ENCODE measurements at places on chromosomes 6 and 20.
A peak's percentile ranks its signal among the peaks of the same experiment; 100 is the strongest.

DNA sequence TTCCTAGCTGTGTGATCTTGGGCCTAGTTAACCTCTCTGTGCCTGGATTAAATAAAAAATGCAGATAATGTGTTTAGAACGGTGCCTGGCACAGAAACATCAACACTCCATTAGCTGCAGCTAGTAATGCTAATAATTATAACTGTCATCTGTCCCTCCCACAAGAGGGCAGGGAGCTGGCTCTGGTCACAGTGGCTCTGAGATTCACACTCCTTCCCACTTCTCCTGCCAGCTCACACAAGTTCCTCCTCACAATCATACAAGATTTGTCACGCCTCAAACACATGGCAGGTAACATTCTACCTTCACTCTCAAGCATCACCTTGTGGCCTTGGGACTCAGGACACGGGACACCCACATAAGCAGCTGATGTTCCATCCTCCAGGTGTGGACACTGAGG is 2.4 kb downstream of the ADA start:
- peak; percentile 63 for DNase-seq

- no peak for DNase-seq
These were observed 124.0 kb upstream of the MAFB start for GRCh38 chr20:40813029-40813431.

DNA sequence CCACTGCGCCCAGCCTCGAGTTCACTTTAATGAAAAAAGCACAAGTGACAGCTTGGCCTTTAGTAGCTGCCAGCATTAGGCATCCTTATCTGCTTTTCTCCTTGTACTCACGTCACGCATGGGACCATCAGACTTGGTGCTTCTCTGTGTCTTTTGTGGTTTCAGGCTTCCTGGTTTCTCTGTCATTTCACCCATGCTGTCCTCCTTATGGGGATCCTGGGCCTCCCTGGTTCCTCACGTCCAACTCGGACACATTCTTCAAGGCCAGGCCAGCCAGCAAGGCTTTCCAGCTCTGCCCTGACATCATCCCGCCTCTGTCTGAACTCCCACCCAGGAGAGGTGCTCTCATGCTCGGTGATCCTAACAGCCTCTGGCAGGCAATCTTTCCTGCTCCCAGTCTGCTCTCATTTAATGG is 83.2 kb downstream of the TIAM2 start:
- DNase-seq: no peak

GRCh38 chr6:15877231-15877630 is 214.4 kb upstream of the DTNBP1 start:
- DNase-seq: peak; percentile 67

GRCh38 chr6:56570413-56571359 is 72.0 kb downstream of the DST start:
- peak; percentile 47 for DNase-seq

DNA sequence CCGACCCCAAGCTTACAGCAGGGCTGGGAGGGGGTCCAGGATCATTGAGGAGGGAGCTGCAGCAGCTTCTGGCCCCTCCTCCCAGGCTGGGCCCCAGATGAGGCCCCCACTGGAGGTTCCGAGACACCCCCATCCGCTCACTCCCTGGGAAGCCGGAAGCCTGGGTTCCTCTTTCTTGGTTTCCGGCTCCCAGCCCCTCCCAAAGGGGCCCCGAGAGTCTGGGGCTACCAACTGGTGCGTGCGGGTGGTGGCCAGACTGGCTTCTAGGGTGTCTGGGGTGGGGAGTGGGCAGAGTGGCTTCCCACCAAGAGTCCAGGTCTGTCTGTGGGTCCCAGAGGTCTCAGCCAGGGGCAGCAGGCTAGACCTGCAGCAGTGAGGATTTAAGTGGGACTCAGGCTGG is 2.2 kb downstream of the RGS19 start:
- peak; percentile 71 for DNase-seq

DNA sequence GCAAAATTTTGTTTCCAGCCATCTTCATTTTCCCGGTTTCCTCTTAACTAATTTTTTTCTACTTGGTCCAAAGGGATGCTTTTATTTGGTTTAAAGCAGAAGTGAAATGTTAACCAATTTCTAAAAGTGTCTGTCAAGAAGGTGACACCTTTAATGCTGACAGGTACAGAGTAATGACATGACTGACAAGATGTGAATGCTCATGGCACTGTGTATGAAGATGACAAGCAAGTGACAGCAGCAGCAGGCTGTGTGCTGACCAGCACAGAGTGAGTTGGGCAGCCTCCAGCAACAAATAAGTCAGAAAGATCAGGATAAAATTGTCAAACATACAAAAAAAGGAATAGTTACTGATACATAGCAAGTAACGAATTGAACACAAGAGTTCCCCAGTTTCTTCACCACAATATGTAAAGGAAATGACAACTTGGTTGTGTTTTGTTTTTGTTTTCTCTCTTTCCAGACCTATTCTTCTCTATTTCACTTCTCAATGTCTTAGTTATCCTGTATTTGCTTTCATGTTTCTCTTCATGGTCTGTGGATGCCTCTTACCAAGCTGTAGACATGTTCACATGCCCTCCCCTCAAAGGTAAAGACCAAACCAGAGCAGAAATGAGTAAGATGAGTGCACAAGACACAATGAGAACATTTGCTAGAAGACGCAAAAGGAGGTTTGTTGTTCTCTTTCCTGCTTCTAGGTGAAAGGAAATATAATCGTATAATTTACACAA is 174.9 kb downstream of the FRK start:
- DNase-seq: no peak

- DNase-seq: no peak
These were observed 106.0 kb downstream of the TMEM242 start for GRCh38 chr6:157217198-157217893.

Measured in suppressor macrophage treated with lipopolysaccharide for 1 hour (primary cell).